ENCODE measurements at places on chromosomes 1 and 21.

DNA sequence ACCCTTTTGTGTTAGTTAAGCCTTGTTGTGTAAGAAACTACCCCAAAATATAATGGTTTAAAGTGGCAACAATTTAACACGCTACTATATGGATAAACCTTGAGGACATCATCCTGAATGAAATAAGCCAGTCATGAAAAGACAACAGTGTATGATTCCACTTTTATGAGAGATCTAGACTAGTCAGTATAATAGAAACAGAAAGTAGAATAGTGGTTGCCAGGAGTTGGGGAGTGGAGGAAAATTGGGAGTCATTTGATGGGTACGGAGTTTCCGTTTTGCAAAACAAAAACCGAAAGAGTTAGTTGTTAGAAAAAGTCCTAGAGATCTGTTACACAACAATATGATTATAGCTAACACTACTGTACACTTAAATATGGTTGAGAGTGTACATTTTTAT, 16.0 kb upstream of the CHIA start:
- no peak for DNase-seq

DNA sequence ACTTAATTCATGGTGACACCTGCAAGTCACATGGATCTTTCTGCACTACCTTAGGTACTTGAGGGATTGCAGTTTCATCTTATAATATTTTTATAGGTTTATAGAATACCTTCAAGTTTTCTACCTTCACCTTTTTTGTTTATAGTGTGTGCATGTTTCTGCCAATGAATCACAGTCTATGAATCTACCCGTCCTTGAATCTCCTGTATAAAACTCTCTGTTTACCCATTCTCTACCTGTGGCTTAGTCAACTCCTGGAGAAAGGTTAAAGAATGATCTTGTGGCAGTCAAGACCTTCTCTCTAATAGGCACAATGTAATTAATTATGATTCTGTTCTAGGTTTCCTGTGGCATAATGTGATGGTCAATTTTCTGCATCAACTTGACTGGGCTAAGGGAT, 3.2 kb upstream of the GSTM2 start:
- DNase-seq = no peak

GRCh38 chr1:201882665-201883132, 6.0 kb upstream of the SHISA4 start:
- no peak for DNase-seq

DNA sequence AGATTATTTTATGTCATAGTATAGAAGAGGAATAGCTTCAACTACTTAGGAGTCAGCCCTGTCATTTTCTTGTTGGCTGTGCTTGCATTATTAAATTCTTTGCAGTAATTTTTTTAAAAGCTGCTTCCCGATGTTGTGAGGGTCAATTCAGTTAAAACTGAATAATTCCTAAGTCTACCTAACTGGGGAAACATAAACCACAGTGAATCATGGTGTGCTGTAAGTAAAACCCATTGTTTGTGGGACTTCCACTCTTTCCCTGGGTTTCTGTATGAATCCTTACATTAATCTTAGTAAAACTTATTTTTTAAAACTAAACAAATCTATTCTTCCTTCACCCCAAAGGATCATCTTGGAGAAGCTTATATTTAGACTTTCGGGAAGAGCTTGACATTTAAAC, 4.4 kb downstream of the SUCO start:
- no peak for DNase-seq

DNA sequence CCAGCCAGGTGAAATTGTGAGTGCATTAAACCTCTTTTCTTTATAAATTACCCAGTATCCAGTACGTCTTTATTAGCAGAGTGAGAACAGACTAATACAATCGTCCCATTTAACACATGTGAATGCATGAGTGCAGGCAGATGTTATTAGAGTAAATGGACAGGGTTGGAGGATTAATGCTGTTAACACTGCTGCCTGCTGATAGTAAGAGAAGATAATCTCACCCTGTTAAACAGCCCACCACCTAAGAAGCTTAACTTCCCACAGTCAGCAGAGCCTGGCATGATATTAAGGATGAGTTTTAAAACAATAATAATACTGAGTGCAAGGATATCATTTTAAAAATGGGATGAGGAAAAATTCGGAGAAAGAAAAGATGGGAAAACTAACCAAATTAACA, 181.4 kb upstream of the LHX8 start:
- DNase-seq = no peak

- DNase-seq = peak; percentile 1
Measured at GRCh38 chr1:96596226-96596922, 125.2 kb upstream of the PTBP2 start.

GRCh38 chr1:15884477-15884876, 37.0 kb downstream of the SPEN start:
- DNase-seq = no peak

DNA sequence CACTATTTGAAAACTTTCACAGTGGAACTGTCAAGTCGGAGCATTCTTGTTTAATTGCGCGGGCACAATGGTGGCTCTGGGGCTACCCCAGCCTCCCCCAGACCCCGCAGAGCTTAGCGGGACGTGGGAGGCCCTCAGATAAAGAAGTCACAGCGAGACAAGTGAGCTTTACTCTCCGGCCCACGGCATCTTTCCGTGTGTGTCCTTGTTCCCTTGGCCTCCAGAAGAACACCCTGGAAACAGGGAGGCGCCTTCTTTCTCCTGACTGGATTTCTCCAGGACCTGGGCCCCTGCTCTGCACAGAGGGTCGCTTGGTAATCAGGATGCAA, 382.8 kb downstream of the RRAGC start:
- no peak for DNase-seq

- no peak for DNase-seq
Measured at GRCh38 chr1:163933437-163933836, 611.7 kb downstream of the NUF2 start.

DNA sequence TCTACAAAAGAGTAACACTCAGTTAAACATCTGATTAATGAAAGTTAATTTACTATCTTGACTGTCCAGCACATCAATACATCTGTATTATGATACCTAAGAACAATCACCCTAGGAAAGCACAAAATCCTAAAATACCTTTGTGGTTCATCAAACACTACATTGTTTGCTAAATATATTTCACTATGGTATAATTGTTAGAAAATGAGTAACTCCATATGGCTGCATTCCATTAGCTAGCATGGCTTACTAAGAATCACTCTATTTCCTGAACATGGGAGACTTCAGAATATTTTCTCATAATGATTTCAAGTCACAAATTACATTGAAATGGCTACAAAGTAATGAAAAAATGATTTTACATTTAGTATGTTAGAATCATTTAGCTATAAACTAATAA, 12.5 kb downstream of the TRMT1L start:
- DNase-seq = peak; percentile 19

DNA sequence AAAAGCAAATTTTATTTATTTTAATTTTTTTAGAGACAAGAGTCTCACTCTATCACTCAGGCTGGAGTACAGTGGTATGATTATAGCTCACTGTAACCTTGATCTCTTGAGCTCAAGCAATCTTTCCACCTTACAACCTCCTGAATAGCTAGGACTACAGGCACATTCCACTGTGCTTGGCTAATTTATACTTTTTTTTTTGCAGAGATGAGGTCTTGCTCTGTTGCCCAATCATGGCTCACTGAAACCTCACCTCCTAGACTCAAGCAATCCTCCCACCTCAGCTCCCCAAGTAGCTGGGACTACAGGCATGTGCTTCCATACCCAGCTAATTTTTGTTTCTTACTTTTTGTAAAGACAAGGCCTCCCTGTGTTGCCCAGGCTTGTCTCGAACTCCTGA, 49.5 kb downstream of the DR1 start:
- no peak for DNase-seq

DNA sequence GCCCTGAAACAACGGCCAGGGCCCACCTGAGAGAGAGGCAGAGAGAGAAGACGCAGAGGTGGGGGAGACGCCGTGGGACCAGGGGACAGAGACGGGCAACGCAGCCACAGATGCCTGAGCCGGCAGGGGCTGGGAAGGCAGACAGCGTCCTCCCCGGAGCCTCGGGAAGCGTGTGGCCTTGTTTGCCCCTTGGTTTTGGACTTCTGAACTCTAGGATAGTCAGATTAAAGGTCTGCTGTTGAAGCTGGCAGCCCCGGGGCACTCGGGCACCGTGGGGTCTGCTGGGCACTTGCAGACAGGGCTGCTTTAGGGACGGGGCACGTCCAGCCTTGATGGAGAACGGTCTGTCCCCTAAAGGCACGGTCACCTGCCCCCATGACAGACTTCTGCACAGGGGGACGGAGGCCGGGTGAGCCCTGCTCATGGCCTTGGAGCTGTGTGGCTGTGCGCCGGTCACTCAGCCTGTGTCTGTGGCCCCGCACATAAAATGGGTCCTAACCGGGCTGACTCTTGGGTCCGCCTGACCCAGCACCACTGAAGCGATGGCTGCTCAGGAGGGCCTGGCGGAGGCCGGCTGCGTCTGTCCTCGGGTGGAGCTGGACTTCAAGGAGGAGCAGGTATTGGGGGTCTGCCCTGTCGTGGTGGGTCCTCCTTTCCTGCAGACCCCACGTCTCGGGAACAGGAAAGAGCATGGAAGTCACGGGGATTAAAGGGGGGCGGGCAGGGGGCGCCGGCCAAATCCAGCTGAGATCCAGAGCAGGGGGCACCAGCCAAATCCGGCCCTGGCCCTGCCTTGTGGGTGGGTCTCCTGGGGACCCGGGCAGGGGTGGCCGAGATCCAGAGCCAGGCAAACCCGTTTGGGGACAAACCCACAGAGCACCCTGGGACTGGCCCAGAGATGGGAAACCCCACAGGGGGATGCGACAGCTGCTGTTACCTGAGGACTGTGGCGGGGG, 9.6 kb upstream of the RNF223 start:
- no peak for DNase-seq

- no peak for DNase-seq
Measured at GRCh38 chr1:162191396-162192305, 122.2 kb downstream of the NOS1AP start.

DNA sequence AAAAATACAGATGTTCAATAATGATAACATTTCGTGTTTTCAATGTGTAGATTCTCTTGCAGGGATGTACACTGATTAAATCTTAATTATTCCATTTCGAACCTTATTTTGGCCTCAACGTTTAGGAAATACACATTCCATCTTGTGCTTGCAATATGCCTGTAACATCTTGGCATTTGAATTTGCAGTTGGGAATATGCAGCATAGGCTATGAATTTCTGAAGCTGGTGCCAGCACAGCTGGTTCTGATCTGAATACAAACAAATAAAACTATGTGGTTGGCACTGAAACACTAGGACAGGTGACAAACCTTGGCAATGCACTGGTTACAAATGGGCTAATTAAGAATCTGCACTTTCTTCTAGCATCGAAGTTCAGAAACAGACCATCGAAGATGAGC, 108.4 kb downstream of the ERG start:
- DNase-seq = no peak
